ENCODE measurements at places on chromosomes 6 and 20.
A peak's percentile ranks its signal among the peaks of the same experiment; 100 is the strongest.

- DNase-seq: no peak
Measured at GRCh38 chr6:73506246-73506645, 14.6 kb downstream of the EEF1A1 start.

DNA sequence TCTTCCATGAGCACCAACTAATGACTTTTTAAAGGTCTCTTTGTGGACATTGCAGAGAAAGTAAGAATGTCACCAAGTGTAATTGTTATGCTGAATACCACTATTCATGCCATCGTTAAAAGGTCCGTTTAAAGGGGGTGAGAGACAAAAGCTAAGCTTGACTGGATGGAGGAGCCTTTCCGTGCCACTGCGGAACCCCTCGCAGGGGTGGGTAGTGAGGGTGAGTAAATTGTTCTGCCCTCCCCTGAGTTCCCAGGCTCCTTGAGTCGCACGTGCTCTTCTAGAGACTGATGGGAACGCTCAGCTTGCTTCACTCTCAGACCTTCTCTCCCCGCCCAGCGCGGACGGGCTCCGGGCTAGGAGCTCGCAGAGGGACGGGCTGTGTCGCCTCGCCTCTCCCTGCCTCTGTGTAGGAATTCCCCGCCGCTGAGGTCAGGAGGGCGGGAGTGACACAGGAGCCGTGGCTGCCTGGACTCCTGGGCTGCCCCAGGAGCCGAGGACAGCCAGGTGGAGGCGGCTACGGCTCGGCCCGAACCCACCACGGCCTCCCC lies 314.8 kb upstream of the QKI start:
- no peak for DNase-seq

DNA sequence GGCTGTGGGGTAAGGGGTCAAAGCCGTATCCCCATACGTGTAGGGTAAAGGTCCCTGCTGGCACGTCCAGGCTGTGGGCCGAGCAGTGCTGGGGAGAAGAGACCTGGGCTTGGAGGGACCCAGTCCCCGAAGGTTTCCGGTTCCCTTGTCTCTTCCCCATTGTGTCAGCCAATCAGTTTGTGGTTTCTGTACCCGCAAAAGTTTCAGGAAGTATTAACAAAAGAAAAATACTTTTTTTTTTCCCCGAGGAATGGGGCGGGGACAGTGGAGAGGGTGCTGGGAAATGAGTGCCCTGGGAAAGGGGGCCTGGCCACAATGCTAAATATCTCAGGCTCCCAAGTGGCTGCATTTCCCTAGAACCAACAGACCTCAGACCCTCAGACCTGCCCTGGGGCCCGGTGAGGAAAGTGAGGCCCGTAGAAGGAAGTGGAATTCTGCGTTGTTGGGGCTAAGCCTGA lies 15.2 kb upstream of the AMD1 start:
- no peak for DNase-seq

DNA sequence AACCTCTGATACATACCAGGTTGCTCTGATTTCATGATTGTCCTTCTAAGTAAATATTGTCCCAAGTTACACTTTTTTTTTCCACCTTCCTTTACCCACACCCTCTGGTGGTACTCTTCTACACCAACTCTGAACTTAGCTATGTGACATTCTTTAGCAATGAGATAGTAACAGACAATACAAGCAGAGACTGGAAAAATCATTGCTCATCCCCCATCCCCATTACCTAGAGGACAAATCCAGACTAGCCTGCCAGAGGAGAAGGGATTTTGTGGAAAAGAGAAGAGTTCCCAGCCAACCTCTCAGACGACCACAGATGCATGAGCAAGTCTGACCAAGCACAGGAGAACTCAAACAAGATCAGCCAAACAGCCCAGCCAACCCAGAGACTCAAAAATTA lies 32.8 kb upstream of the TFAP2B start:
- DNase-seq: no peak

DNA sequence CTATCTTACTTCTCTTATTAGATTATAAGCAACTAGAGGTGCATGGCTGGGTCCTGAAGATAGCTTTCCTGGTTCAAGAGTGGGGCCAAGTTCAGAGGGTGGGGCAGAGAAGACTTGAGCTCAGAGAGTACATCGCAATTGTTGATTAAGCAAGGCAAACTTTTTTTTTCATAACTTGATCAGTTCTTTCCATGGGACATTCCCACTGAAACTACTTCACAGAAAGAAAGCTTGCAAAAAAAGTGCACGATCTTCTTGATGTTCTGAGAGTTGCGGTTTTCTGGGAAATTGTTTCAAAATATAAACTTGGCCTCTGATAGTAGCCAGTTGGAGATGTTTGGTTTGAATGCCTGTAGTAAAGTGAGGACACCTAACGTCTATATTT lies 100.9 kb downstream of the ZDHHC14 start:
- no peak for DNase-seq

DNA sequence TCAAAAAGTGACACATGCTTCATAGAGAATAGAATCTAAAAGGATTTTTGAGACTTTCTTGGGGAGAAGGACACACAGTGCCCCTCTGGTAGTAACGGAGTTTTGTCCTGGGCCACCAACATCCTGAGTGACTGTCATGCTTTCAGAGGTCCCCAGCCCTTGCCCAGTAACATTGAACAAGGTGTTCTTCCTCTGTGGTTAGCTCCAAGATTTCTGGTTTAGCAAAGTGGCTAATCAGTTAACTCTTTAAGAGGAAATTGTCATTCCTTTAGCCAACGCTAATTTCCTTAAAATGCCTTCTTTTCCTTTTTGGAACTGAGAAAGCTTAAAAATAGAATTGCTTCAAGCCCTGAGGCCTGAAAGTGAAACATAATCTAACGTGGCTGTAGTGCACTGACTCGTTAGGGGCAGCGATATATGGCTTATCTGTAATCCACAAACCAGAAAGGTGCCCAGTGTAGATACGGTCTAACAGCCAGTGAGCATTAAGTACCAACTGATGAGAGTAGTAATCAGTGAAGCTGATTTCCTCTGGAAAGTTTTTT lies 7.8 kb downstream of the E2F3 start:
- DNase-seq: no peak

GRCh38 chr6:25279748-25280343 lies 672 bp downstream of the CARMIL1 start:
- peak; percentile 9 for DNase-seq

DNA sequence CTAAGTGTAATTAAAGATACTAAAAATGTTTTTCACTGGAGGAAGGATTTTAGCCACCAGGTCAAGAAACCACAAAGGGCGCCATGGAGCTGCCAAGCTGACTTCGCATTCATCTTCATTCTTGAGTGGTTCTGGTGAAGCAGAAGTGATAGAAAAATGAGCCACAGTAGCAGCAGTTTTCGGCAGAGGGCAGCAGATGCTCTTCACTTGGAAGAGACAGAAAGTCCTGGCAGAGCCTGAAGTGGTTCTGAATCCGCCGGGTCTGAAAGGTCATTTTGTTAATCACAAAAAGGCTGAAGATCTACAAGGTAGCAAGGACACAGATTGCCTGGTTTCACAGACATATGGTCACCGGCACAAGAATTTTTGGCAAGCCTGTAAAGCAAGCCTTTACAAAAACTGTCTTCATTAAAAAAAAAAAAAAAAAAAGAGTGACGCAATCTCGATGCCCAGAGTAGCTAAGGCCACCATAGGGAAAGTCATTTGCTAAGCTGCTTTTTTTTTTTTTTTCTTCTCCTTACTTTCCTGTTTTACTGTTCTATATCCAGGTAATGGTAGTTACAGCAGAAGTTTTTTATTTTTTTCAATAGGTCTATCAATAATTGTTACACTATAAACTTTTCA lies 345.1 kb upstream of the AGPAT4 start:
- no peak for DNase-seq

GRCh38 chr6:9461188-9461587 lies 953.7 kb downstream of the TFAP2A start:
- DNase-seq: no peak

- DNase-seq: no peak
Measured at GRCh38 chr6:5507131-5507681, 245.9 kb downstream of the FARS2 start.

DNA sequence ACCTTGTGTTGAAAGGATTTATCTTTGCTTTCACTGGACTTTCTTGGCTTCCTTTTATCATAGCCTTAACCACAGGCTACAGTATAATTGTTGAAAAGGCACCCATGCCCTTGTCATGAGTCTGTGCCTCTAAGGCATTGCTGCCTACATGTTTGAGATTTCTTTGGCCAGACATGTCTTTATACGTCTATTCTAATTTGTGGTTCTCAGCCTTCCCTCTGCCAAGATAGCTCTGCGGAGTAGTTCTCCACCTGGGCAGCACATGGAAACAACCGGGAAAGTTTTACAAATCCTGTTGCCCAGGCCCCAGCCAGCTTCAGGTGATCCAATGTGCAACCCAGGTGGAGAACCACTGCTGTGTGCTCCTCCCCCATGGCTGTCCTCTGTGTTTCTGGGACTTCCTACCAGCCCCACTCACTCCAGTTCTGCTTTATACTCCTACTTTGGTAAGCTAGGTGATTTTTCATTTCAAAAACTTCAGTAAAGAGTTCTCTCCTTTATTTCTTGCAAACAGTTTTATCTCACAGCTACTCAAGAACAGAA lies 159.6 kb upstream of the MYLIP start:
- DNase-seq: no peak

DNA sequence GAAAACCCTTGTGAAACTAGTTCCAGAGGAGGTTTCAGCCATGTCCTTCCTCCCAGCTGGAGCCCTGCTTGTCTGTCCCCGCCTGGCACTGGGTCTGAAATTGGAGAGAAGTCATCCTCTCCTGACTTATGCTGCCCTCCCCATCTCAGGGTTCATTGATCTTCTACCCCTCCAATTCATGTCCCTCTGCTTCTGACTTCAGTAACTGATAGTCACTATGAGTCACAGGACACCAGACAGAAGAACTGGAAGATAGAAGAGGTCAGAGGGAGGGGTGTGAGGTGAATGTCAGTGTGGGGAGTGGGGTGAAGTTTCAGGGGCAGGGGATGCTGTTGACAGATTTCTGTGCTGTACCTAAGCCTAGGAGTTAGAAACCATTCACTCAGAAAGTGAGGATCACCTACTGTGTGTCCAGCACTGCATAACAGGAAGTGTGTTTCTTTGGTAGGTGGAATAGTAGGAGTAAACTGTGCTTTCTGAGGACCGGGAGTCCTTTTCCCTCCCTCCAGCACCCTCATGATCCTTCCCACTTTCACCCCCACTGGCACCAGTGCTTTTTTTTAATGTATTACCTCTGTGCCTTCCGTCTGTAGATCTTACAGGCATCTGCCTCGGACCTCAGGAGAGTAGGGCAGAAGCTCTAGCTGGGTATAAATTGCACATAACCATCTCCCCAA lies 627 bp upstream of the RPP21 start:
- DNase-seq: no peak

DNA sequence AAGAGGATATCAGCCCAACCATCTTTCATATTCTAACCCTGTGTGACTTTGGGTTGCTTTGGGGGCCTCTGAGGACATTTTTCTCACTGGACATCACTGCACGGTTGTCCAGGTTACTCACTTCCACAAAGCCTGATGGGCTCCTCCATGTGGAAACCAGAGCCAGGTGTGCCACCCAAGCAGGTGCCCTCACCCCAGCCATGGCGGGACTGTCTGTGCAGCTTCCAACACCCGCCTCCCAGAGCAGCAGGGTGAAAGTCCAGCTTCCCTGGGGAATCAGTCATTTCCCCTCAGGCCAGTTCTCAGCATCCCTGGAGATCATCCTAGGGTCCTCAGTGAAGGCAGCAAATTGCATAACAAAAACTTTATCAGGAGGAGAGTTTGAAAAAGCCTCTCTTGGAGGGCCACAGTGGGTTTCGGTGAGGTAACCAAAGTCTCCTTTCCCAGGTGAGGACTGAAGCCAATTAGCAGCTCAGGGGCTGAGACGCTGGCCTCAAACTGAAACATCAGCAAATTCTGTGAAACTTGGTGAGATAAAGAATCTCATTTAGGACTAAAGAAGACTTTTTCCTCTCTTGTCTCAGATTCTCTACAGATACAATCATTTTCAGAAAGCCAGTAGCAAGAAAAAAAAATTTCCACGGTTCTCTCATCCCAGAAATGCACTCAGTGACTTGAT lies 289.6 kb upstream of the CDH4 start:
- DNase-seq: no peak

- DNase-seq: no peak
Measured at GRCh38 chr6:53664623-53665022, 933 bp downstream of the KLHL31 start.

DNA sequence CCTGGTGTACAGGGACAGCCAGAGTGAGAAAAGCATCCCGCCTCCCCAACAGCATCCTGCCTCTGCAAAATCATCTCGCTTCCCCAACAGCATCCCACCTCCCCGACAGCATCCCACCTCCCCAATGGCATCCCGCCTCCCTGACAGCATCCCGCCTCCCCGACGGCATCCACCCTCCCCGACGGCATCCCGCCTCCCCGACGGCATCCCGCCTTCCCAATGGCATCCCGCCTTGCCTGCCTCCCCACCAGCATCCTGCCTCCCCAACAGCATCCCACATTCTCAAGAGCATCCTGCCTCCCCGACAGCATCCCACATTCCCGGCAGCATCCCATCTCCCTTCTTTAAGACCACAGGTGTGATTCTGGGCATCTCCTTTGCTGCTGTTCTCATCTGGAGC lies 46.0 kb upstream of the NXT1 start:
- DNase-seq: no peak

- DNase-seq: no peak
Measured at GRCh38 chr6:145603991-145604390, 131.3 kb downstream of the EPM2A start.

- no peak for DNase-seq
Measured at GRCh38 chr6:28334286-28335039, 1.5 kb downstream of the ZSCAN31 start.

- DNase-seq: no peak
Measured at GRCh38 chr6:44779130-44779826, 391.8 kb downstream of the CDC5L start.

DNA sequence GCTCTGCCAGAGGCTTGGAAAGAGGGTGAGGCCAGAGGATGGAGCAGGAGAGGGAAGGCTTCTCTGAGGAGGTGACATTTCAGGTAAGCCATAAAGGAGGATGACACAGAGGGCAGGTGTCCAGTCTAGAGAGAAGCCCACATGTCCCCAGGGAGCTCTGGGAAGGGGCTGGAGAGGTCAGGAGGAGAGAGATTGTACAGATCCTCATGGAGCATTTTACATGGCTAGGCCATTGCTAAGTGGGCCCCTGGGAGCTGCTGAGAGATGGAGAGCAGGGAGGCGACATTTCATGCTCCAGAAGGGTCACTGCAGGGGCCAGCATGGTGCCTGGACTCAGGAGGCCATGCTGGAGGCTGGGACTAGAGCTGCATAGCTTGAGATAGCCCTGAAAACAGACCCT lies 124.5 kb downstream of the TOX2 start:
- no peak for DNase-seq

- DNase-seq: no peak
Measured at GRCh38 chr6:135675026-135675425, 176.5 kb upstream of the PDE7B start.

GRCh38 chr20:17470973-17471372 lies 60.2 kb downstream of the BFSP1 start:
- DNase-seq: no peak

- DNase-seq: no peak
Measured at GRCh38 chr20:51132279-51132678, 109.4 kb upstream of the KCNG1 start.

GRCh38 chr20:40676491-40677269 lies 12.4 kb downstream of the MAFB start:
- no peak for DNase-seq

- peak; percentile 17 for DNase-seq
Measured at GRCh38 chr6:127547215-127547614, 28.1 kb upstream of the MTCL3 start.
